ENCODE measurements at places on chromosomes 13 and 19. TPM values are rescaled to one million over a fixed set of nuclear protein-coding genes. Genes with fewer than 3 reads are reported as not detected.
A peak's percentile ranks its signal among the peaks of the same experiment; 100 is the strongest.

GRCh38 chr19:49592486-49593232, 1.7 kb downstream of the PRR12 start:
- no peak for DNase-seq

- no peak for DNase-seq
These were observed 994 bp downstream of the CCDC194 start for GRCh38 chr19:17393002-17393401.

DNA sequence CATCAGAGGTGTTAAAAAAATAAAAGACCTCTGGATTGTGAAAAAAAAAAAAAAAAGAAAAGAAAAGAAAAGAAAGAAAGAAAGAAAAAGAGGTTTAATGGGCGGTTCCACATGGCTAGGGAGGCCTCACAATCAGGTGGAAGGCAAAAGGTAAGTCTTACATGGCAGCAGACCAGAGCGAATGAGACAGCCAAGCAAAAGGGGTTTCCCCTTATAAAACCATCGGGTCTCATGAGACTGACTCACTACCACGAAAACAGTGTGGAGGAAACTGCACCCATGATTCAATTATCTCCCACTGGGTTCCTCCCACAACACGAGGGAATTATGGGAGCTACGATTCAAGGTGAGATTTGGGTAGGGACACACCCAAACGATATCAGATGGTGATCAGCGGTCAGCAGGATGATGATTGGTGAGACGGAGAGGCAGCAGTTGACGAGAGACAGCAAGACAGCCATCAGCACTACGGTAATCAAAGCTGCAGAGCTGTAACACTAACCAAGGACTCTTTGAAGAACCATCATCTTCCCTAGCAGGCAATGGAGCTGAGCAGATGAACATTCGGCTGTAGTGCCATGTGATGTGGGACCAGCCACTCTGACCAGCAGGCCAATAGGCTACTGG, 3.9 kb upstream of the CD209 start:
- no peak for DNase-seq

DNA sequence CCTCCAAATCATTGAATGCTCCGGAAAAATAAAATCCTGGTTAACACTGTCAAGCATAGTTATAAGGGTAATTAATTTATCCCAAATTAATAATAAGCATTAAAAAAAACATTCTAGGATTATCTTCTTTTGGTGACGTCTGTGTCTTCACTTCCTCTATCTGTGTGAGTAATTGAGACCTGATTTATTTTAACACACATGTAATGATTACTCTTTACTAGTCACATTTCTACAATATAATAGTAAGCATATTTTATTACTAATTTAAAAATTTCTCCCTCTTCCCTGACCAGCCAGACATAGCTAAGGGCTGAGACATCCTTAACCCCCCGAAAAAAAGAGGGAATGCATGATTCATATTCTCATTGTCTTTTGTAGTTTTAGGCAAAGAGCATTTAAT, 2.3 kb downstream of the FNDC3A start:
- DNase-seq: no peak

GRCh38 chr19:34017601-34018000, 154.7 kb upstream of the LSM14A start:
- no peak for DNase-seq

DNA sequence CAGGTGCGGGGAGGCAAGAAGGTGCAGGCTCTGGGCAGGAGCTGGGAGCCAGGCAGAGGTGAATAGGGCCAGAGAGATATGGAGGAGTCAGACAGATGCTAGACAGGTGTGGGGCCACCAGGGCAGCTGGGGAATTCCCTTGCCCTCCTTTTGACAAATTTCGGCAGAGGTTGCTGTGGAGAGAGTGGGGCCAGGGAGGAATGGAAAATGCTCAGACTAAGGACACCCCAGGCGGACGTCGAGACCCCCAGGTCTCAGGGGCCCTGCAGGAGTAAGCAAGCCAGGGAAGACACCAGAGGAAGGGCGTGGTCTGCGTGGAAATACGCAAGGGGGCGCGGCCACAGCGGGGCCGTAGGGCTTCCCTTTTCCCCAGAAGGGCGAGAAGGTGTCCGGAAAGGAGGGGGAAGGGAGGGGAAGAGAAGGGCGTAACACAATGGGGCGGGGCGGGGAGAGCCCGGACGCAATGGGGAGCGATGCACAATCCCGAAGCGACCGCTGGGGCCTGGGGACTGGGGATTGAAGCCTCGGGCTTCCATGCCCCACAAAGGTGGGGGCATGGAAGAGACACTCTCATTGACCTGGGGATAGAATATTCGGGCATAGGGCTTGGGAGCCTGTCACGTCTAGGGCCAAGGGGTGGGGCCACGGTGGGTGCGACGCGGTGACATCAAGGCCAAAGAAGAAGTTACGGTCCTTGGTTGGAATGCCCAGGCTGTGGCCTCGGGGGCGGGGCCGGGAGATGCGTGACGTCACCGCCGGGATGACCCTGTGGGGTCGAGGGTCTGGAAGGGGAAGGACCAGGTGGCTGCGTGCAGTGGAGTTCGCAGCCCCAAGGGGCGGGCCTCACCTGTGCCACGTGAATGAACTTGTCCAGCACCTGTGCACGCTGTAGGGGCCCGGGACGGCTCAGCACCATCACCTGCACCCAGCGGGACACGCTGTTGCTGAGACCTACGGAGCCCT, 8.2 kb downstream of the RASGRP4 start:
- peak; percentile 94 for DNase-seq

DNA sequence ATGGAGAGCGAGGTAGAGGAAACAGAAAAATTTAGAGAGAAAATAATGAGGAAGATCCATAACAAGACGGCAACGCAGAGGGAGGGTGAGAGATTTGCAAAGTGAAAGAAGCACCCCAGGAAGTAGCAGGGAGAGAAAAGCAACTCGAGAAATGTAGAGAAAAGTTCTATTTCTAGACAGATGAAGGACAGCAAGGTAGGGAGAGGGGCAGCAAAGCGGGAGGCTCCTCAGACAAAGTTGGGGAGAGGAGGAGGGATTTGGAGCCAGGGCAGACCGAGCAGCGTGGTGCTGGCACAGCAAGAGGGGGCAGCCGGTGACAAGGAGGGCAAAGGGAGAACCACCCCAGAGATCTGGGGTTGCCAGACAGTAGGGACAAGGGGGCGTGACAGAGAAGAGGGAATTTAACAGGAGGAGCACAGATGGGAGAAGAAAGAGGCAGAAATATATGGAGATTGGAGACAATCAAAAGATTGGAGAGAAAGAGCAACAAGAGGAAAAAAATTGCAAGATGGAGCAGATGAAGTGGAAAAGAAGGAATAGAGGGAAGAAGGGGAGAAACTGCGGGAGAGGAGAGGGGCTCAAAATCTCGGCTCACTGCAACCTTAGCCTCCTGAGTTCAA, 989 bp downstream of the ZNF766 start:
- DNase-seq: no peak

- DNase-seq: no peak
These were observed 21.8 kb downstream of the DCAF15 start for GRCh38 chr19:13974073-13974472.

DNA sequence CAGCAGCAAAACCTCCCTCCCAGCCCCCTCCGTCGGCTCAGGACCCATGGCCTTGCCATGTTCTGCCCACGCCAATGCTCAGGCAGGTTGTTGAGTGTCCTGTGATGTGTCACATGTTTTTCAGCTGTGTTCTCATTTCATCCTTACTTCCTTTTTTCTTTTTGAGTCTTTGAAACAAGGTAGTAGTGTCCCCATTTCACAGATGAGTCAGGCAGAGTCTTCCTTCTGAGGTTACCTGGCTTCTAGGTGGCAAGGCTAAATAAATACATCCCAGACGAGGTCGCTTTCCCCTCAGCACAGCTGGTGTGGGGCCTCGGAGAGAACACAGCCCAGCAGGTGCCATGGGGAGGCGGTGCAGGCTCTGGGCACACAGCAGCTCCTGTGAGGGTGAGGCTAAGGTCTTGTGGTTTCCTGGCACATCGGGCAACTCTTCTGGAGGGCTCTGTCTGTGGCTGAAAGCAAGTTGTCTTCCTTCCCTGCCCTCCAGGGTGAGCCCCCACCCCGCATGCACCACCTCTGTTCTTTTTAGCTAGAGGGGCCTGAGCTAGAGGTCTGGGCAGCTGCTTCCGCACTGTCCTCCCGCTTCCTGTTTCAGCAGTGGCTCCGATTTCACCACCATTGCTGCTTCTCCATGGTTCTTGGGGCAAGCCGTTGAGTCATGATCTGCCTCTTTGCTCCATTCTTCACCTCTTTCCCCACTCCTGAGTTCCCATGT, 15.1 kb downstream of the PRAM1 start:
- DNase-seq: peak; percentile 91

DNA sequence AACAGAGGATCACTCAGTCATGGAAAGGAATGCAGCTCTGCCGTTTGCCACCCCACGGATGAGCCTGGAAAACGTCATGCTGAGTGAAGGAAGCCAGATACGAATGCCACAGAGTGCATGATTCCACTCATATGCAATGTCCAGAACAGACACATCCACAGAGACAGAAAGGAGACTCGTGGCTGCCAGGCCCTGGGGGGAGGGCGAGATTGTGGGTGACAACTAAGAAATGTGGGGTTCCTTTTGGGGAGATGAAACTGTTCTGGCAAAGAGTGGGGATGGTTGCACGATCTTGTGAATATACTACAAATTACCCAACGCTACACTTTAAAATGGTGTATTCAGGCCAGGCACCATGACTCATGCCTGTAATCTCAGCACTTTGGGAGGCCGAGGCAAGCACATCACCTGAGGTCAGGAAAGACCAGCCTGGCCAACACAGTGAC, 27.2 kb upstream of the NAPA start:
- DNase-seq: no peak

- DNase-seq: no peak
These were observed 662.1 kb downstream of the PCDH9 start for GRCh38 chr13:66567899-66568612.

DNA sequence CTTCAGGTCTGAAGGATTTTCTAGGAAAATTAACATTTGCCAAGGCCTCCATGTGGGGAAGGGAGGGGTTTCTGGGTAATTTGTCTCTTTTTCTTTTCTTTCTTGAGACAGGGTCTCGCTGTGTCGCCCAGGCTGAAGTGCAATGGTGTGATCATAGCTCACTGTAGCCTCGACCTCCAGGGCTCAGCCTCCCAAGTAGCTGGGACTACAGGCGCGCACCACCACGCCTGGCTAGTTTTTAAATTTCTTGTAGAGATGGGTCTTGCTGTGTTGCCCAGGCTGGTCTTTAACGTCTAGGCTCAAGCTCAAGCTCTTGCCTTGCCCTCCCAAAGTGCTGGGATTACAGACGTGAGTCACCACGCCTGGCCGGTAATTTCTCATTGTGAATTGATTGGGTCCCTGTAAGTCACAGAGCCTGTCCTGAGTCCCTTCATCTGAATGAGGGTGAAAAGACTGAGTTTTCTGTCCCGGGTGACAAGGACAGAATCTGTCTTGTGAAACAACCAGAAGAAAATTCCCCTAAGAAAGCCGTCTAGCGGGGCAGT, 10.0 kb upstream of the SPC24 start:
- DNase-seq: no peak

DNA sequence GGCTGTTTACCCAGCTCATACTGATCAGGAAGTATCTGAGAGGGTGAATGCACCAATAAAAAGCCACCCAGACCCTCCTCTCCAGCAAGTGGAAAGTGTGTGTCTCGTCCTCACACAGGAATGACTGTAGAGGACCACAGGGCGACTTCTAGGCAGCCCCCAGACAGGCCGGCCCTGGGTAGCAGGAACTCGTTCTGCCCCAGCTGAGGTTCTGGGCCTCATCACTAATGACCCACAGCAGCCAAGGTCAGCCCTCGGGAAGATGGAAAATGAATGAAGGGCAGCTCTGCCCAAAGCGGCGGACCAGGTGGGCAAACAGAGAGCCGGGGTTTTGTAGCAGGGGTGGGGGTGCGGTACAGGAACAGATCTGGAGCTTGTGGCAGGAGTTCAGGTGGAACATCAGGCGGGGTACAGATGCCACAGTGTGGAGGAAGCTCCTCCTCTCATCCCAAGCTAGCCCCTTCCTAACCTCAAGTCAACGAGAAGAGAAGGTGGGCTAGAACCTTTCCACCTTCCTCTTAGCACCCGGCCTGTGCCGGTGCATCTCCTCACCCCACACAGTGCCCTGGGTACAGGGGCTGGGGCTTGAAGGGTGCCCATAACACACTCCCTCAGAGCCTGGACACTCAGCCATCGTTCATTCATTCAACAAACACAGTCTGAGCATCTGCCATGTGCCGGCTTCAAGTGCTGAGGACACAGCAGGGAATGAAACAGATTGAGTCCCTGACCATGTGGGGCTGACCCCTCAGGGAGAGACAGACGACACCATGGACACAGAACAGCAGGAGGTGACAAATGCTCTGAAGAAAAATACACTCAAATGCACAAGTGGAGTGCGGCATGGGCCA, 36.2 kb downstream of the RFX2 start:
- no peak for DNase-seq

GRCh38 chr13:76684336-76684735, 201.9 kb downstream of the KCTD12 start:
- no peak for DNase-seq

- no peak for DNase-seq
These were observed 18.4 kb downstream of the AMER2 start for GRCh38 chr13:25153736-25154135.

- no peak for DNase-seq
These were observed 2.3 kb upstream of the LTBP4 start for GRCh38 chr19:40598918-40599307.

- DNase-seq: peak; percentile 80
These were observed 16.7 kb downstream of the TSKS start for GRCh38 chr19:49746206-49746958.

DNA sequence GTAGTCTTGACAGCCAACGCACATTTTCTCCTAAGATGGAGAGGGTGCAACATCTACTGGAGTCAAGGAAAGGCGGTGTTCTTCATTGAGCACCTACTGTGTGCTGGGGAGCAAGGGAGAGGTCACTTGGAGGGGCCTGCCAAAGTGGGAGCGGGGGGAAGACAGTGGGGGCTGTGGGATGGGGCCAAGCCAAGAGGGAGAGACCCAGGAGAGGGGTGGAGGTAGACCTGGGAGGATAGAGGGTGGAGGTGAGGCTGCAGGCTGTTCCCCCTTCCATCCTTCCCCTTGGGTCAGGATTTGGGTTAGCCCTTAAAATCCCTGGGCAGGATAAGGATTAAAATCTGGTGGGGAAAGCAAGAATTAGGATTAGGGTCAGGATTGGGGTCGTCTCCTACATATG, 1.7 kb upstream of the PLPP2 start:
- DNase-seq: no peak

DNA sequence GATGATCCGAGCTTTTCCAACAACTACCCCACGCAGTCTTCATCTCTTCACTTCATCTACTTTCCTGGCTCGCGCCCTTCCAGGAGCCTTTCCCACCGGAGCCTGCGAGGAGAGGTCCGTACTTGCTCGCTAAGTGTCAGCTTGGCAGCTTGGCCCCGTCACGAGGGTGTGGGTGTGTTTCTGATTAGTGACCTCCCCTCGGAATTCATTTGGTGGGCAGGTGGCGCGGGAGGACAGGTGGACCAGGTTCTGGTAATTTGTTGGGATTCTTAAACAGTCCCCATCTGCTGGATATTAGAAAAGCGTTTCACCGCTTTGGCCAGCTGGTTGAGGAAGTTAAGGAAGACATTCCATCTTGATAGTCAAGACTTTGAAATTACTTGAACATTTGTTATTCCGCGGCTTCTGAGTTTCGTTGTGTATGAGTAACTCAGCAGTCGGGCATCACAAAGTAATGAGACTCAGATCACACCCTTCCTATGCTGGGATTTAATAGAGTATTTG, 515 bp downstream of the UFM1 start:
- peak; percentile 82 for DNase-seq

CD33 gene
- total RNA-seq: 1.4 TPM

LATS2 gene
- 27.8 TPM for total RNA-seq

ATCAY gene
- not detected for total RNA-seq

IGSF23 gene
- total RNA-seq: not detected

ZNF665 gene
- total RNA-seq: 1.3 TPM

LRRC4B gene
- 0.81 TPM for total RNA-seq

CBY2 gene
- not detected for total RNA-seq

SOX1 gene
- total RNA-seq: not detected

SUPT20H gene
- total RNA-seq: 28.3 TPM

FXYD3 gene
- total RNA-seq: not detected

CABP5 gene
- not detected for total RNA-seq
